ENCODE measurements at places on chromosomes 11 and 22.

- no peak for DNase-seq
Observed at GRCh38 chr11:130510407-130511006, 62.1 kb downstream of the ADAMTS15 start.

DNA sequence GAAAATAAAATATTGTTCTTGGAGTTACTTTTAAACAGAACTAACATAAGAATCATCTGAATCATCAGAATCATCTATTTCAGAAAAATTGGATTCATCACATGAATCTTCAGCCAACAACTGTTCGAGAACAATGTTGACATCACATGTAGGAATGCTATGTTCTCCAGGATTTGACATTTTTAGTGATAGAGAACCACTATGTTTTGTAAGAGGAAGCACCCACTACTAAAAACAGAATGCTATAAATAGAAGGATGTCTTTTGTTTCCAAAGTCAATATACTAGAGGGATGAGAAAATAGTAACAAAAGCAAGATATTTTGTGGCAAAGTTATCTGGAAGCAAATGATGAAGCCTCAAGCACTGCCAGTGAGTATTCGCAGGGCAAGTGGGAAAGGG lies 263.4 kb upstream of the DDI1 start:
- peak; percentile 13 for DNase-seq

GRCh38 chr11:107018219-107018901 lies at the start of gene GUCY1A2:
TSS of gene GUCY1A2 (minus strand) at chr11:107018476. CDS start at chr11:107018055, 421 bp downstream.
- no peak for DNase-seq

GRCh38 chr11:134008634-134009071 lies 51.9 kb upstream of the IGSF9B start:
- no peak for DNase-seq

- DNase-seq, result no peak
Observed at GRCh38 chr11:120391292-120391691, 55.1 kb downstream of the ARHGEF12 start.

Measured in AG04450 (cell line).